ENCODE measurements at places on chromosomes 12 and 14. TPM values are rescaled to one million over a fixed set of nuclear protein-coding genes. Genes with fewer than 3 reads are reported as not detected.

ITFG2 gene
- total RNA-seq = 57.3 TPM

RASSF9 gene
- total RNA-seq = 0.56 TPM

PLXNC1 gene
- 13.0 TPM for total RNA-seq

RNU7-1 gene
- not detected for total RNA-seq

B4GALNT3 gene
- 1.7 TPM for total RNA-seq

C14orf180 gene
- 0.13 TPM for total RNA-seq

MYG1 gene
- total RNA-seq = 51.3 TPM

FLVCR2 gene
- total RNA-seq = 18.4 TPM

RGS6 gene
- 2.9 TPM for total RNA-seq

BMAL2 gene
- total RNA-seq = 1.6 TPM

P2RX7 gene
- total RNA-seq = 4.7 TPM

EXOC3L4 gene
- not detected for total RNA-seq

ST8SIA1 gene
- 2.3 TPM for total RNA-seq

GRCh38 chr12:110885152-110885840 is 35.1 kb downstream of the MYL2 start:
- H3K4me3 ChIP-seq = no peak overlapping the region
- DNase-seq = no peak
- H3K4me1 ChIP-seq = no peaks in the 10 kb centered on the region
- H3K27ac ChIP-seq = no peak overlapping the region
- no peaks in the 10 kb centered on the region for H3K27me3 ChIP-seq
- H3K36me3 ChIP-seq = no peaks in the 10 kb centered on the region

GRCh38 chr12:120316798-120317223 is 10.8 kb downstream of the PLA2G1B start:
- peak; percentile 36 for DNase-seq
- no peaks in the 10 kb centered on the region for H3K4me1 ChIP-seq
- no peaks in the 10 kb centered on the region for H3K27me3 ChIP-seq

GRCh38 chr12:5612556-5613410 is 180.9 kb downstream of the NTF3 start:
- no peak overlapping the region for H3K4me3 ChIP-seq
- no peak overlapping the region for H3K27ac ChIP-seq
- DNase-seq = no peak
- no peaks in the 10 kb centered on the region for H3K27me3 ChIP-seq

DNA sequence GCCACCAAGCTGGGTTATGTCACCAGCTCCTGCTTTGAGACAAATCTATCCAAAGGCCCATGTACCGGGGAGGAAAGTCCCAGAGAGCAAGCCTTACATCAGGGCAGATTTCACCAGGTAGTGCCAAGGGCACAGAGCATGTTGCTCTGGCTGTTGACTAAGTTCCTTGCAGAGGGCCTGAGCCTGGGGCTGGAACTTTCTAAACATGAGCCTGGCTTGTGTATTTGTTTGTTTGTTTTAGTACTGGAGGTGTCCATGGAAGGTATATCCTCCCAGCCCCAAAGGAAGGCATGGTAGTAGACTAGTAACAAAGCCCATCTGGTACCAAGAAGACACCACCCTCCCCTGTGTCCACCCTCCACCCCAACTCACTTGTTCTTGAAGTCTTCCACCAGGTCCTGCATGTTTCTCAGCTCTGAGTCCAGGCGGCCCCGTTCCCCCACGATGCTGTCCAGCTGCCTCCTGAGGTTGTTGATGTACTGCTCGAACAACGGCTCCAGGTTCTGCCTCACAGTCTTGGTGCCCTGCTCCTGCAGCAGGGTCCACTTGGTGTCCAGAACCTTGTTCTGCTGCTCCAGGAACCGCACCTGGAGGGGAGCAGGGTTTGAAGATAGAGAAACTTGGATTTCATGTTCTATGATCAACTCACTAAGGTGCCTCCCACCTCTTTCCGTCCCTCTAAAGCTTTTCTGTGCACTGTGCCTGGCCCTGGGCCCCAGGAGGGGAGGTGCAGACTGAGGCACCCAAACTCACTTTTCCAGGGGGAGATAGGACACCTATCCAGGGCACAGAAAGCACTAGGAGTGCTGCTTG is 1.4 kb downstream of the KRT5 start:
- no peak for DNase-seq
- no peaks in the 10 kb centered on the region for H3K27me3 ChIP-seq
- H3K27ac ChIP-seq = no peak overlapping the region
- H3K4me3 ChIP-seq = no peak overlapping the region

- no peaks in the 10 kb centered on the region for H3K4me1 ChIP-seq
- H3K36me3 ChIP-seq = no peaks in the 10 kb centered on the region
- no peak for DNase-seq
- H3K4me3 ChIP-seq = no peak overlapping the region
- no peaks in the 10 kb centered on the region for H3K27me3 ChIP-seq
These were observed 50.7 kb downstream of the BICDL1 start for GRCh38 chr12:120039711-120040110.

DNA sequence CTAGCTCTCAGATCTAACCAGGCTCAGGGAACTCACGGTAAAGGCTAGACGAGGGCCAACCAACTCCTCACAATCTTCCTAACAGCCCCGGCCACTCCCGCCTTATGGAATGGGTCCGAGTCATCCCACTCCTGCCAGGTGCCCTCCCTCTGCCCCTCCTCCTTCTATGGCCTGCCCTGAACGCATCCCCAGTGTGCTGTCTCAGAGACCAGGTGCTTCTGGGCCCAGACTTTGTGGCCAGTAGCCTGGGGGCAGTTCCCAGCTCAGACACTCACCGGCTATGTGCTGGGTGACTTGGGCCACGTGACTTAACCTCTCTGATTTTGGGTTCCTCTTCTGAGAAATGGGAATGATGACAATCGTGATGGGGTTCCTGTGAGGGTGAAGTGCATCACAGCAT is 22.5 kb downstream of the PAPLN start:
- no peak overlapping the region for H3K4me3 ChIP-seq
- H3K27me3 ChIP-seq = no peaks in the 10 kb centered on the region
- no peaks in the 10 kb centered on the region for H3K4me1 ChIP-seq
- DNase-seq = no peak
- H3K27ac ChIP-seq = no peak overlapping the region
- H3K36me3 ChIP-seq = no peaks in the 10 kb centered on the region

DNA sequence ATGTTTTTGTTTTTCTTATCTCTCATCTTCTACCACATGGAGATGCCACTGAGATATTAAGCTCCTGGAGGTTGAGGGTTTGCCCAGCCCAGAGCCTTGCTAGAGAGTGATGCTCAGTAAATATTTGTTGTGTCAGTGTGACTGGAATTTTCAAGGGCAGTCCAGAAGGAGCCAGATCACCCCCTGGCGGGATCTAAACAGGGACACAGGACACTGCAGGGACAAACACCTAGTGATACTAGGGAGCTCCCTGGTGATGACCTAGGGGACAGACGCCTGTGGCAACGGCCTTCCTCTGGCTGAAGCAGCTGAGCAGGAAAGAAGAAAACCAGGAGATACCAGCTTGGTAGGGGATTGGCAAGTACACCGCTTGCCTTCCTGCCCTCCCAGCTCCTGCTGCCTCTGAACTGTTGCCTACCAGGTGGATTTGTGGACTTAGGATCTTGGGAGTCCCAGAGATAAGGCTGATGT is 714.4 kb upstream of the TBX3 start:
- no peak for DNase-seq
- no peak overlapping the region for H3K27ac ChIP-seq
- no peaks in the 10 kb centered on the region for H3K4me1 ChIP-seq
- no peaks in the 10 kb centered on the region for H3K36me3 ChIP-seq

GRCh38 chr12:57063991-57064685 is 14.2 kb upstream of the MYO1A start:
- DNase-seq = no peak
- no peaks in the 10 kb centered on the region for H3K27me3 ChIP-seq
- H3K4me1 ChIP-seq = no peaks in the 10 kb centered on the region
- no peak overlapping the region for H3K4me3 ChIP-seq
- H3K36me3 ChIP-seq = no peaks in the 10 kb centered on the region

DNA sequence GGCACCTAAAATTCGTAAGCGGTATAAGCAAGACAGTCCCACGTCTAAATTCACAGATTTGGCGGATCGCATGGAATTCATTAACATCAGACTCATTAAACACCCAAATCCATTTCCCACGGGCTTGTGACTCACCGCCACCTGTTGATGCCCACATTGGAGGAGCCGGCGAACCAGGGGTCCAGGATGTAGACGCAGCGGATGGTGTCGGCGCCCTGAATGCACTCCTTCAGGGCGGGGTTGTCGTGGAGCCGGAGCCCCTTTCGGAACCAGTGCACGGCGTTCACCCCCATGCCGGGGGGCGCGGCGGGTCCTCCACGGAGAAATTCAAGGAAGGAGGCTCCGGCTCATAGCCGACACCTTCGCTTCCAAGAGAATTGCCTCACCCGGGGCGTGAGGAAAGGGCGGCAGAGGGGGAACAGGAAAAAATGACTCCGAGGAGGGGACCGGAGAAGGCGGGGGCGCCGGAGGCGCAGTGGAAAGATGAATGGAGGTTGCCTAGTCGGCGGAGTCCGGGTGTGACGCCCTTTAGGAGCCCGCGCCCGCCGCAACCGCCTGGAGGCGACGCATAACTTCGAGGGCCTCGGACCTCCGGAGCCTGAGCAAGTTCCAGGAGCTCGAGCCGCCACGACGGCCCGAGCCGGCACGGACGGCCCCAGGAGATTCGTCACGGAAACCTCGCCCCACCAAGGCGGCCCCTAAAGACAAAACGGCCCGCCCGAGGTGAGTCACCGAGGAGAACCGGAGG is 506 bp downstream of the CRY1 start:
- H3K4me1 ChIP-seq = no peaks in the 10 kb centered on the region
- peak overlapping the region; percentile 94 for H3K27ac ChIP-seq
- DNase-seq = peak; percentile 60
- H3K27me3 ChIP-seq = no peaks in the 10 kb centered on the region
- peak overlapping the region; percentile 76 for H3K4me3 ChIP-seq
- no peaks in the 10 kb centered on the region for H3K36me3 ChIP-seq

DNA sequence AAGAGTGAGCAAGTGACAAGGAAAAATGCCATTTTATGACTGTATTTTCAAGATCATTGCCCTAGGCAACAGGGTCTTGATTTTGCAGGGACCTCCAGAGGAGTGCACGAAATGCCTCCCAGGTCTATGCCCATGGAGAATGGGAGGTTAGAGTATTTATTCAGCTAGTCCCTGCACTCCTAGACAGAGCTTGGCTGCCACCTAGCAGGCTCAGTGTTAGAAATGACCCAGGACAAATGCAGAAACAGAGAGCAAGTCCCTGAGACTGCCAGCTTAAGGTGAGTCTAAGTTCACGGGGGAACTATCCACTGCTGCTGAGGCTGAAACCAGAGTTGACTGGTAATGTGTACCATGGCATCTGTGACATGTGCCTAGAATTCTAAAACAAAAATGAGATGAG is 506.4 kb downstream of the MED13L start:
- no peak overlapping the region for H3K27ac ChIP-seq
- no peaks in the 10 kb centered on the region for H3K27me3 ChIP-seq
- H3K36me3 ChIP-seq = no peaks in the 10 kb centered on the region
- no peaks in the 10 kb centered on the region for H3K4me1 ChIP-seq

DNA sequence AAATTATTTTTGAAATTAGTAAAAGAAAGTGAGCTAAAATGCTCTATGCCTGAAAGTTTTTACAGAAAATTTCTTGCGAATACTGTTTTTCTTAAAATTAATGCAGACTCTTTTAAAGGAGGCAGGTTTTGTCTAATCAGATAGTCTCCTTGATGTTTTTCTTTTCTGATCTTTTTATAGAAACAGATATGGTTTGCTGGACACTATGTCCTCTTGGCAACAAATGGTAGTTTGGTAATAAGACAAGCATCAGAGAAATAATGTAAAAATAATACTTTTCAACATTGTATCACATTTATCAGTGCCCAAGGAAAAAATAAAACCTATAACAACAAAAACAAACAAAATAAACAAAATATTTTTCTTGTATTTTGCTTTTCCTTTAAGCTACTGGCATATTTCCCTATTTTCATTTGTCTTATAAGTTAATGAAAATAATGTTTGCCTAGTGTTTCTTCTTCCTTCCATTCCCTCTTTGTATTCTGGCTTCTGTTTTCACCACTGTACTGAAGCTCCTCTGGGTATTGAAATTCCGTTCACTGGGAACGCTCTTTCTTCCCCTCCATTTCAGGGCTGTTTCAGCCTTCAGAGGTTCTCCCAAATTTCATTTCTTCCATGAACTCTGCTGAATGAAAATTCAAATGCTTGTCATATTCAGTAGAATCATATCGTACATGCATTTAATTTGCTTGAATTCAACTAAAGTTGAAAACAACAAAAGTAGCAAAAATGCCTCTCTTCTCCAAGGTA is 115.3 kb downstream of the TRMT5 start:
- H3K4me3 ChIP-seq = no peak overlapping the region
- H3K27ac ChIP-seq = no peak overlapping the region
- H3K4me1 ChIP-seq = no peaks in the 10 kb centered on the region
- no peaks in the 10 kb centered on the region for H3K36me3 ChIP-seq

DNA sequence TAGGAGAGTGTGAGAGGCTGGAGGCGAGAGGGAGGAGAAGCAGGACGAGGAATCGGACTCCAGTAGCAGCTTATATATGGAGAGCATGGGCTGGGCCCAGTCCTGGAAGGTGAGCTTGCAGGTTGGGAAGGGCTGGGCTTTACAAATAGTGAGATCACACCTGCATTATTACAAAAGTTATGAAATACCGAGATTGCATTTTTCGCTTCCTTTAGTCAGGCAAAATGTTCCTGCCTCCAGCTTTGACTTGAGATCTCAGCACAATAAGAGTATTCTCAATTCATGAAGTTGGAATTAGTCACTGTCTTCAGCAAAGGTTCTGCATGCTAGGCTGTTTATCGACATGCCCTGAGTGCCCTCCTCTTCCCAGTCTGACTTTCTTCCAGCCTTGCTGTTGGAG is at the start of gene KRT6B:
KRT6B (minus strand) TSS at position 46 of the 400 bp plus-strand sequence. CDS start 68 bp downstream, outside the sequence.
- H3K27ac ChIP-seq = no peak within 1 kb of the TSS
- no peak for DNase-seq
- no peaks in the 10 kb centered on the region for H3K36me3 ChIP-seq
- no peaks in the 10 kb centered on the region for H3K27me3 ChIP-seq
- no peak within 1 kb of the TSS for H3K4me3 ChIP-seq

- H3K4me3 ChIP-seq = peak overlapping the region; percentile 89
- no peak for DNase-seq
- H3K36me3 ChIP-seq = no peaks in the 10 kb centered on the region
These were observed 1.0 kb downstream of the SOS2 start for GRCh38 chr14:50230401-50230700.

DNA sequence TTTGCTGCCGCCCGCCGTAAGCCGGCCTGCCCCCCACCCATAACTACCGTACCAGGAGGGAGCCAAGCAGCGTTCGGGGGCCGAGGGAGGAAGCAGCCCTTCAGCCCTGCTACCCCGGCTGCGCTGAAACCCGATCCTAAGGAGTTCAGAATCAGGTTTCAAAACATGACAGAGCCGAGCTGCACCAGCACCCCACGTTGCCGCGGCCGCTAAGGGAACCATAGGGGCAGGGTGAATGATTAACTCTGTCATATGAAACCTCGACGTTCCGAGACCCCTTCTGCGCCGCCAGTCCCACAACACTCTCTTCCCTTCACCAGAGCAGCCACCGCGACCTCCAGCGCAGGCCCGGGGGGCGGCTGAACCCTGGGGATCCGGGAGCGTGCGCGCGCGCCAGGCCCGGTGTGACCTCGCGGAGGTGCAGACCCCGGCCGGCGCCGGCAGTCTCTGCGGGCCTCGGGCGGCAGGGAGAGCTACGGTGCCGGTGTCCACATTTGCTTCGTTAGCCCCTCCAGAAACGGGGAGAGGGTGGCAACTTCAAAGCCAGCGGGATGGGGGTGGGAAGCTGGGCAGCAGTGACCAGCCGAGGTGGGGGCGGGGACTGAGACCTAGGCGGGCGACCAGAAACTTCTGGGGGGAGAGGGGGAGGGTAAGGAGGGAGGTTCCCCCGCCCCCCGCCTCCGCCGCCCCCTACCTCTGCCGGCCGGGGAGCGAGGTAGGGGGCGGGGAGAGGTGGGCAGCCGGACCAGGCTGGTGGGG is 1.6 kb downstream of the SIX4 start:
- H3K4me3 ChIP-seq = peak overlapping the region; percentile 80
- peak overlapping the region; percentile 92 for H3K27ac ChIP-seq
- peak; percentile 36 for DNase-seq
- no peaks in the 10 kb centered on the region for H3K36me3 ChIP-seq
- H3K27me3 ChIP-seq = no peaks in the 10 kb centered on the region
